Uterus (tissue), 4 donors: ENCODE measurements at places on chromosomes 4 and X.

DNA sequence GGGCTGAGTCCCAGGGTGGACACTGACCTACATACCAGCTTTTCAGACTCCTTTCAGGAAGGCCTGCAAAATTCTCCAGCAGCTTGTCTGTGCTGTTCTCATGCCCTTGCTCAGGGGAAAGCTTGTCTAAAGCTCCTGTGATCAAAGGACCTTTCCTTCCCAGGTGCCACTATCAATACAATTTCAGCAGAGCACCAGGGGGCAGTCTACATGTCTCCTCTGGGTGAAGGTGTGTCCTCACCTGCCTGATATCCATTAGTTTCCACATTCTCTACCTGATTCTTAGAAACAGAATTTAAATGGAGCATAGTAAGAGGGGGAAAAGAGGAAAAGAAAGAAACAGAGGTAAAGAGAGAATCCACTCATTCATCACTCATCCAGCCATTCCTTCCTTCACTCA is 114.2 kb downstream of the PPARGC1A start:
- DNase-seq: no peak
- no peaks in the 10 kb centered on the region for H3K36me3 ChIP-seq

DNA sequence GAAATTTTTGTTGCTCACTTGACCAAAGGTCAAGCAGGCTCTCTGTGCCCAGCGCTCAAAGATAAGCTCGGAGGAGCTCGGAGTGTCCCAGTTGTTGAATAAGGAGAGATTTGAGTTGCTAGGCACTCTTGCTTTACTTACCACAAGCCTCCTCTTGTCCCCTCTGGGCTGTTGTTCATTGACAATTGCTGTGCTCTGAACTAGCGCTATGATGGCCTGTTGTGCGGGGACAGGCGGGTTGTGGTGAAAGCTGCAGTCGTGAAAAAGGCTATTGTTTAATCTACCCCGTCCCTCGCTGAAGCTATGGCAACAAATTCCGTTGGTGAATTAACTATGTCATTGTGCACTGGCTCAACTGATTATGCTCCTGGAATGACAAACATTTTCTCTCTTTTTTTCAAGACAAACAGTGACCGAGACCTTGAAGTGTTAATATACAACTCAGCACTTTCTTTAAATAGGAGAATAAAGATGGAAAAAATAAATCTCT is 21.0 kb upstream of the POLA1 start:
- H3K27ac ChIP-seq: no peak overlapping the region
- H3K4me1 ChIP-seq: no peaks in the 10 kb centered on the region
- no peaks in the 10 kb centered on the region for H3K36me3 ChIP-seq
- no peaks in the 10 kb centered on the region for H3K27me3 ChIP-seq
- no peak overlapping the region for H3K4me3 ChIP-seq

DNA sequence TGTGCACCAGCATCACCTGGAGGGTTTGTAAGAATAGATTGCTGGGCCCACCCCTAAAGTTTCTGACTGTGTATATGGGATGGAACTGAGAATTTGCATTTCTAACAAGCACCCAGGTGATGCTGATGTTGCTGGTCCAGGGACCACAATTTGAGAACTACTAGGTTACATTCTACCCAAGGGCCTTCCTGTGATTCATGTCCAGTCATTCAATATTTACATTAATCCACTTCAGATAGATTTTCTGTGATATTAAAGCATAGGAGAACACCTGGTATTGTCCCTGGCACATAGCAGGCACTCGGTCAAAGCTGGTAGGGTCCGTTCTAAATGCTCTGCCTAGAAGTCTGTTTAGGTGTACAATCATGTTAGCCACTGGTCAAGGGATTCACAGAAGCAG is 19.5 kb upstream of the XPNPEP2 start:
- no peak overlapping the region for H3K4me3 ChIP-seq
- no peak overlapping the region for H3K27ac ChIP-seq
- H3K4me1 ChIP-seq: no peaks in the 10 kb centered on the region
- no peaks in the 10 kb centered on the region for H3K27me3 ChIP-seq

GRCh38 chrX:96713303-96713702 is 28.7 kb downstream of the DIAPH2 start:
- no peak overlapping the region for H3K27ac ChIP-seq
- H3K36me3 ChIP-seq: no peaks in the 10 kb centered on the region
- H3K4me1 ChIP-seq: no peaks in the 10 kb centered on the region
- no peaks in the 10 kb centered on the region for H3K27me3 ChIP-seq
- no peak overlapping the region for H3K4me3 ChIP-seq

- no peak for DNase-seq
- H3K27ac ChIP-seq: peak overlapping the region; percentile 72
Measured at GRCh38 chr4:81471298-81471587, 464 bp downstream of the RASGEF1B start.

DNA sequence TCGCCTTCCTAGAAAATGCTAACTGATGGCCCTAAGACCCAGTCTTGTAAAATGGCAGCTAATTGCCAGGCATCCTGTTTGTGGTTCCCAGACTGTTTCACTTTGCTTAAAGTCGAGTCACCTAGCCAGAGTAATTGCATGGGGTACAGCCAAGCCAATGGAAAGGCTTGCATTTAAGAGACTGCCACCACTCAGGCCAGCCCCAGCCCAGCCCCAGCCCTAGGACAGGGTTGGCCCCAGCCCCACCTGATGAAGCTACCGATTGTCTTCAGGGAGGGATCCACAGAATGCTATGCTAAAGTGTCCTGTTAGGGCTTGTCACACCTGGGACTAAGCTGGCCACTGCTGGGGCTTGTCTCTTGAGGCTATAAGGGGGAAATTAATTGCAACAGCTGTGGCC is 194.6 kb upstream of the KLF3 start:
- no peaks in the 10 kb centered on the region for H3K4me1 ChIP-seq
- DNase-seq: no peak
- H3K27ac ChIP-seq: no peak overlapping the region
- no peaks in the 10 kb centered on the region for H3K27me3 ChIP-seq
- no peak overlapping the region for H3K4me3 ChIP-seq

DNA sequence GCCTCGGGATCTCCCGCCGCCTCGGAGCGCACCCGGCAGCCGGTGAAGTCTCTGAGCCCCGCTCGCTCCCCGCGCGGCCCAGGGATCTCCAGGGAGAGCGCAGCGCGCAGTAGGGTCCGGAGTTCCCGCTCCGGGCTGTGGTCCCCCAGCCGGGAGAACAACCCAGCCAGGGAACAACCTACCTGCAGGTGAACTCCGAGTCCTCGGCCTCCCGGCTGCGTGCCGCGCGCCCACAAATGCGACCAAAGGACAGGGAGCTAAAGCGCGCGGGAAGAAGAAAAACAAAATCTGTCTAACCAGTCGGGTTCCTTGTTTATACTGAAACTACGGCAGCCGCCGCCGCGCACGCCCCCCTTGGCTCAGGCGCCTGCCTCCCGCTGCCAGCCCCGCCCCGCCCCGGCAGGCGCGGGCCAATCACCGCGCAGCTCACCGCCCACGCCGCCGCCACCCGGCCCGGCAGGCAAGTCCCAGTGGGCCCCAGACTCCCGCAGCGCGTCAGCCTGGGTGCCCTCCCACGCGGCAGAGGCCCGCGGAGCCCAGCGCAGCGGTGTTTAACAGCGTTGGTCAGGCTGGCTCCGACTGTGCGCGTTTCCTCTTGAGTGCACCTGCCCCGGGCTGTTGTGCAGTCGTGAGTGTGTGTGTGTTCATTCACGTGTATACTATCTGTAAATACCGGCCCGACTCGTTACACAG is at the start of gene RASGEF1B:
Gene RASGEF1B (minus strand): TSS at position 320 of the 693 bp plus-strand sequence. CDS start 12,399 bp downstream, outside the sequence.
- no peaks in the 10 kb centered on the region for H3K4me1 ChIP-seq
- DNase-seq: peak; percentile 79
- H3K36me3 ChIP-seq: no peaks in the 10 kb centered on the region
